ENCODE measurements at places on chromosomes 4 and X.

DNA sequence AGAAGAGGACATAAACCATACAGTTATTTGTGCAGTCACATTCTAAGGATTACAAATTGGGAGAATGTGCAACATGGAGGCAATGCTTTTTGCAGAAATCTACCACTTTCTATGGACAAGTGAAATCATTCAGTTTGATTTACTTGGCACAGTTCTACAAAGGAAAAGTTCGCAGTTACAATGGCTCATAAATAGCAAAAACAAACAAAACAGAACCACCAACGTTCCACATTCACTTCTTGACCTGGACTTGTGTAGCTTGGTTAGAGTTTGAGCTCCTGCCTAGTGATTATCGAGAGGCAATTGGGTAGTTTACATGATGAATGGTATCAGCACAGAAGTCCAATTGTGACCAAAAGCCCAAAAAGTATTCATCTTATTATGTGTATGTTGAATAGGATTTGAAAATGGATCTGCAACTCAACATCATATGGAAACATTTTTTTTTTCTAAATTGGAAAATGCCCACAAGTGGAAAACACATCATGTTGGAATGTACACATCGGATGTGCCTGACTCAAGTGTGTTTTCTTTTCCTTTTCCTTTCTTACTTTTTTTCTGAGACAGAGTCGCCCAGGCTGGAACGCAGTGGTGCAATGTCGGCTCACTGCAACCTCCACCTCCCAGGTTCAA, 123.8 kb downstream of the LUZP4 start:
- no peak for DNase-seq

DNA sequence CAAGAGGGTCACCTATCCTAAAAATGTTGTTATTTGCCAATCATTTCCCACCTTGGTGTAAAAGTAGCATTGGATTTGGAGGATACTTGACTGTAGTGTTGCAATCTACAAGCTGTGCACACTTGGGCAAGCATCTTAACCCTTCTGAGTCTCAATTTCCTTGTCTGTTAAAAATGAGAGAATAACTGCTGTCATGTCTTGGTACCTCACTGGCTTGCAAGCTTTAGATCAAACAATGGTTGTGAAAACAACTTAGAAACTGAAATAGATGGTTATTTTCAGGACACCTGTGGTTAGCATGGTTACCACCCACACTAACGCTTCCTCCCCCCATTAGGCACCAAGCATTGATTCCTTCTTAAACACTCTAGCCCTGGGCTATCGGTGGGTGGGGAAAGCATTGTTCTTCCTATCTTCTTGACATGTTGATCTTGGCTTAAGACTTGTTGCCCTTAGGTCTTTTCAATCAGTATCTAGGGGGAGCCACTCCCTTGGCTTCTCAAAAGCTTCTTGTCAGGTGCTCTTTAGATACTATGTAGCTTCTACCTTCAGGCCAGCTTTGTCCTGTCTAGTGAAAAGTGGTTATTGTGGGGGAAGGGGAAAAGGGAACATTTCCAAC, 10.6 kb upstream of the AMOT start:
- DNase-seq = no peak

DNA sequence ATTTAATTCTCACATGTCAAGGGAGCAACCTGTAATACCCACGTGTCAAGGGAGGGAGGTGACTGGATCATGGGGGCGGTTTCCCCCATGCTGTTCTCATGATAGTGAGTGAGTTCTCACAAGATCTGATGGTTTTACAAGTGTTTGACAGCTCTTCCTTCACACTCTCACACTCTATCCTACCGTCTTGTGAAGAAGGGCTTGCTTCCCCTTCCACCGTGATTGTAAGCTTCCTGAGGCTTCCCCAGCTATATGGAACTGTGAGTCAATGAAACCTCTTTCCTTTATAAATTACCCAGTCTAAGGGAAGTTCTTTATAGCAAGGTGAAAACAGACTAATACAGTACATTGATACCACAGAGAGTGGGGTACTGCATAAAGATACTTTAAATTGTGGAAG, 17.7 kb downstream of the USP27X start:
- DNase-seq = no peak

DNA sequence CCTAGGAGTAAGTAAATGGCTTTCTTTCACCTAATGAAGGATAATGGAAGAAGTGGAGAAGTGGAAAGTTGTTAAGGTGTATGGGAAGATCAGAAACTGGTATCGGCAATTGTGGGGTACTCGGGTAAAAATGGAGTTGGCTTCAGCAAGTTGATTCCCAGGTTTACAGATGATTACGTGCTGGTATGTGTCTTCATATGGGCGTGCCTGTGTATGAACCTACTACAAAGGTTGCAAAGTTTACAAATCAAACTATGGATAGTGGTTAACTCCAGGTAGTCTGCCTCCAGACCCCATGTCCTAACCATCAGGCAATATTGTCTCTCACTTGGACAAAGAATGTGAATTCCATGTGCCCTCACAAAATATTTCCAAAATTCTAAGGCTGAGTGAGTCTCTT, 773 bp downstream of the TLR3 start:
- no peak for DNase-seq

GRCh38 chrX:70183091-70183490, 5.8 kb downstream of the DGAT2L6 start:
- no peak for DNase-seq

GRCh38 chr4:104015680-104016079, 295.9 kb upstream of the TACR3 start:
- DNase-seq = no peak

DNA sequence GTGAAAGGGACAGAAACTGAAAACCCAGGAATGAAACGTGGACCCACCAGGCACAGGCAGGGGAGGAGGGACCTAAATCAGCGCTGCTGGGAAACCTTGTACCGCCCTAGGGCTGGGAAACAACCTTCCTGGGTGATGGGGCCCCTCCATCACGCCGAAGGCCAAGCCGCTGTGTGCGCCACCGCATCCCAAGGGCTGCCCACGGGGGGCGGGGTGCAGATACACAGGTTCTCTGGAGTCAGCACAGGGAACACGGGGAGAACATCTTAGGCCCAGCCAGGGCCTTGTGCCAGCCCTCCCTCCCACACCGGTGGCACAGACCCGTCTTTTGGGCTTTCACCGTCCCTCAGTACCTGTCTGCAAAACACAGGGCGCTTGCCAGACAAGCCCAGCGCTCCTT, 13.0 kb downstream of the UVSSA start:
- DNase-seq = no peak

- DNase-seq = no peak
Observed at GRCh38 chr4:54566608-54567007, 91.1 kb upstream of the KIT start.

GRCh38 chr4:124276461-124276860, 436.1 kb downstream of the ANKRD50 start:
- no peak for DNase-seq

DNA sequence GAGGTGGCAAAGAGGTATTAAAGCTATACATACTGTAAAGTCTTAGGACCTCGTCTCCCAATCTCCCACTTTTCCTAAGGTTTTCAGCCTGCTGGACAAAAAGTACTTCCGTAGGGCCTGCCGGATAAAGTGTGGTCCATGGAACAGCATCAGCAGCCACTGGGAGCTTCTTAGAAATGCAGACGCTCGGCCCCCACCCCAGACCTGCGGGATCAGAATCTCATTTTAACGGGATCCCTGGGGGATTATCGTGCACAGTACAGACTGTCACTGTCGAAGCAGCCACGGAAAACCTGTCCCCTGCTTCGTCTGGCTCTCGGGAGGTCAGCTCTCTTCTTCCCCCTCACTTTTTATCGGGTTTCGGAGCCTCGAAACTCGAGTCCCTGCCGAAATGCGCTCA, 802 bp downstream of the ADGRG2 start:
- no peak for DNase-seq

GRCh38 chr4:182978152-182978827, 61.1 kb upstream of the DCTD start:
- DNase-seq = no peak

All from stimulated activated naive CD4-positive, alpha-beta T cell (primary cell).